Stimulated activated CD4-positive, alpha-beta T cell treated with anti-CD3 and anti-CD28 coated beads, Interleukin-1b, Interleukin-23, amount 100 ng/mL, for 48 hours (primary cell): ENCODE measurements at places on chromosomes 7 and 10.

DNA sequence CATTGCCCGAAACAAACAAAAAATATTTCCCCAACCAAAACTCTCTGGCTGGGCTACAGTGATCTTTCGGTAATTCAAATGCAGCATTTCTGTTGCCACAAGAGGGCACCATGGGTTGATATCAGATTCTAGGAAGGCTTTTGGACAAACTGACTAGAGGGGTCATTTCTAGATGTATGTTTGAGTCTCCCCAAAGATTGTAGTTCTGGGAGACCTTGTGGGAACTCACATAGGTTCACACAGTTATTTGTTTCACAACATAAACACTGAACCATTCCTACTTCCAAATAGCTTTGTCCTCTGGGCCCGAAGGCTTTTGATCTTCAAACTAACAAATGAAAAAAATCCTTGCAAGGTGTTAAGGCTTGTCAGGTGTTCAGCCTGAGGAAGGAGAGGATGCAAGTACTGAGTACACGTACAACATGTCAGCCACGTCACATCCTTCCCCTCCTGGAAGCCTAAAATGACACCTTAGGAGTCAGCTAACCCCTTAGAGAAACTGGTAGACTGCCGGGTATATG lies 37.0 kb upstream of the IL15RA start:
- DNase-seq = peak; percentile 45

DNA sequence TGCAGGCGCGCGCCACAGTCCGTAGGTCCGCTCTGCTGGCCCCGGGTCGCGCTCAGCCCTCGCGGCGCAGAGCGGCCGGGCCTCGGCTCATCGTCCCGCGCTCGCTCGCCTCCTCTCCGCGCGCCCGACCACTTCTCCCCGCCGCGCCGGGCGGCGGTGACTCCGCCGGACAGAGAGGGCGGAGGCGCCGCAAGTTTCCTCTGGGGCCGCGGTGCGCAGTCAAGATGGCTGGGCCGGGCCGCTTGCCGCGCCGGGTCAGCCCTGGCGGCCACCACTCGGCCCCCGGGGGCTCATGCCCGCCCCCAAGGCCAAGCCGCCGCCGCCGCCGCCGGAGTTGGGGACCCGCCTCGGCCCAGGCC lies 441 bp downstream of the FZD8 start:
- no peak for DNase-seq

DNA sequence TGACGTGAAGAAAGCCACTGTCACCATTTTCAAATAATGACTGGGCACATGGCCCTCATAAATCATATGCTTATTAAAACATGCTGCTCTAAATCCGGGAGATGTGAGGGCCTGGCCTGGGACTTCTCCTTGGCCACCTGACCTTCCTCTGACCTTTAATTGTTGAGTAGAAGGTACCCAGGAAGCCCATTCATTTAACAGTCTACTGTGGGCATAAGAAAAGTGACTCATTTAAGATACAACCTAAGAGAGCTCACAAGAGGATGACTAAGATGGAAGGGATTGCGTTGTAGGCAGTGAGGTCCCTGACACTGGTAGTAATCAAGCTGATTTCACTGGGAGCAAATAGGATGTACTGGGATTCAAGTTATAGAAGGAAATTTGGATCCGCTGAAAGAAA lies 203.4 kb upstream of the GPR26 start:
- DNase-seq = no peak

- DNase-seq = no peak
Observed at GRCh38 chr7:70787286-70787685, 344.7 kb upstream of the GALNT17 start.

DNA sequence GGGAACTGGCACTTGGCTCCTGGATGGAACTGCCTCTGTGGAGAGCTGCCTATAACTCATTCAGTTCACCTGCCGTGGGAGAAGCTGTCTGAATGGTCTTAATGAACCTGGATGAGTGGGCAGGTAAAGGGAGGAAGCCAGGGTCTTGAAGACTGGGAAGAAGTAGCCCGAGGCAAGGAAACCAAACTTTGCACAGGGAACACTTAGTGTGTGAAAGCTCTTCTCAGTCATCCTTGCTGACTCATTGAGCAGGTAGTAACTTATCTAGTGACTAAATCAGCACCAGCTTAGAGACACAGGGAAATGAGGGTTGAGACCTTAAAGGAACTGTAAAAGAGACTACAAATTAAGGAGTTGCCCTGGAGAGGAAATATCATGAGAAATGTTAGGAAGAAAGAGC lies 9.9 kb downstream of the LRRC4 start:
- DNase-seq = no peak

GRCh38 chr10:16119445-16119844 lies 259.1 kb upstream of the MINDY3 start:
- no peak for DNase-seq

DNA sequence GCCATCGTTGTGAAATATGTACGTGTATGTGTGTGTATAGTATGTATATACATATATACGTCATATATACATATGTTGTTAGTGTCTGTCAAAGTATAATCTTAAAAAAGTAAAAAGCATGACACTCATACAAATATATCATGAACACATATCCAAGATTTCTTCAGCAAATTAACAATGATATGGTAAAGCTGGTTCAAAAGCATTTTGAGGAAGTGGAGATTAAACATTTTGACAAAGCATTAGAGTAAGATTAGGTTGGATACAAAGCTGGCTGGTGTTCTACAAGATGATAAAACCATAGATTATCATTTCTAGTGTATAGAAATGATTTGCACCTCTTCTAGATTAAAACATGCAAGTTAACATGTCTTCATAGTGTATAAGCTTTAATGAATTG lies 771 bp upstream of the NUDCD3 start:
- no peak for DNase-seq

DNA sequence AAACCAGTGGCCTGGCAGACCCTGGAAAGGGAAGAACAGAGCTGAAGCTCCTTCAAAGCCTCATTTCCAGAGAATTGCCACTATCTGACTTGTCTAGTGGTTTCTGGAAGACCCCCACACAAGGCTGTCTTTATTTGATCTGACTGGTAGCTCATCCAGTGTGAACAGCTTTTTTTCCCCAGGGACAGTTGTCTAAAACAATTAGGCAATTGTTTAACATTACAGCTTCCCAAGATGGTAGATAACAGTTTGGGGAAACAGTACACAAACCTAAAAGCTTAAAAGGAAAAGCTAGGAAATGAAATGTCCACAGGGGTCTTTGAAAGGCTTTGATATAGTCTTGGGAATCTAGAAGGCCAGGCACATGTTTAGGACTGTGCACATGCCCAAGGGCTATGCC lies 203.4 kb upstream of the CTBP2 start:
- DNase-seq = no peak

DNA sequence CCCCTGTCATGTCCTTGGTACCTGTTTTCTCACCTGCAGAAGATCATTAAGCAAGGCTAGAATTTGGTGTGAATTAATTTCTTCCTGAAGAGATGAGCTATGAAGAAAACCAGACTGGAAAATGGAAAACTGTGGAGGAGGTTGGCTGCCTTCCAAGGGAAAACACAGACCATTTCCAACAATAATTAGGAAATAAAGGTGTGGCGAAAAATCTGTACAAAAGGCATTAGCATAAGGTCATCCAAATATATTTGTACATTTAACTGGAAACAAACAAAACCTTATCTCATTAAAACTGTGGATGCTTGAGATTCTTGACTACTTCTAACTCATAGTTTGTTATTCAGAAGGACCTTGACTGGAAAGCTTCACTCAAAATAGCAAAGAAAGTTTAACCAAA lies 1.7 kb downstream of the STN1 start:
- no peak for DNase-seq

DNA sequence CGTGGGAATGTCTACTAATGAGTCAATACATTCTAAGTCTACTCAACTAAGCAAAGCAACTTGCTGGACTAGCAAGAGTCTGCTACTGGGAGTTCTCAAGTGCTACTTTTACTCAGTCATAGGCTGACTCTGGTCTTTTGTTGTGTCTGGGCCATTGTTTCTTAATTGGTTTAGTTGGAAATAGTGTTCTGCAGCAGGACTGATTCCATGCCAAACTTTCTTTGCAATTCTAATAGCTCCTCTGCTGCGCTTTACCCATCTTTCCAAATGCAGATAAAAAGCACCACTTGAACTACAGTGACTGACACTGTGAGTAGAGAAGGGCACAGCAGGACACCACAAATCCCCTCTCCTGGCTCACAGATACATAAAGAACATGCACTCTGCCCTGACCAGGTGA lies 125.7 kb downstream of the CD36 start:
- no peak for DNase-seq

GRCh38 chr10:132097609-132098377 lies 32.0 kb downstream of the JAKMIP3 start:
- DNase-seq = no peak
